ENCODE measurements at places on chromosomes 1 and 21. TPM values are rescaled to one million over a fixed set of nuclear protein-coding genes. Genes with fewer than 3 reads are reported as not detected.

GRCh38 chr1:9106286-9106685 lies 22.6 kb downstream of the GPR157 start:
- no peak for DNase-seq

DNA sequence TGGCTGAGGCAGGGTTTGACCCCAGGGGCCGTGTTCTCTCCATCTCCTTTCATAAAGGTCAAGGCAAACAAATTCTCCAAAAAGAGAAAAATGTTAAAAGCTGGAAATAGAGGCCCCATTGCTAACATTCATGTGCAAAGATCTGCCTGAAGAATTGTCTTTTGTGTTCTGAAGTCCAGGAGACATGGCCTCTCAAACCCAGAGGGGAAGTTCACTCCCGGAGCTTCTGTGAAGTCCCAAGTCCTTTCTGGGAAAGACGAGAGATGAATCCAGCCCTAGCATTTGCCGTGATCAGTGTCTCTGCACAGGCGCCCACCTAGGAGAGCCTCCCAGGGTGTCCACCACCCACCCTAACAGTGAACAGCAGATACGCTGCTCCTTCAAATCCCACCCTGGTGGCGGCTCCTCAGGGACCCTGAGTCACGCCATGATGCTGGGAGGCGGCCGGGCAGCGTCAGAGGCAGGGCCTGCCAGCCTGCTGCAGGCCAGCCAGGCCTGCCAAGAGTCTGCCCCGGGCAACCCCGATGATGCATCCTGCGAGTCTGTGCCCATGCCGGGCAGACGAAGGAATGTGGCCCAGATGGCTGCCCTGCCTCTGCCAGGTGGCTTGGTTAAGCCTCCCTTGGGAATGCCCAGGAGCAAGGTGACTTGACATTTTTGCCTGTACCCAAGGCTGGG lies 5.2 kb upstream of the C2CD2 start:
- DNase-seq = no peak

DNA sequence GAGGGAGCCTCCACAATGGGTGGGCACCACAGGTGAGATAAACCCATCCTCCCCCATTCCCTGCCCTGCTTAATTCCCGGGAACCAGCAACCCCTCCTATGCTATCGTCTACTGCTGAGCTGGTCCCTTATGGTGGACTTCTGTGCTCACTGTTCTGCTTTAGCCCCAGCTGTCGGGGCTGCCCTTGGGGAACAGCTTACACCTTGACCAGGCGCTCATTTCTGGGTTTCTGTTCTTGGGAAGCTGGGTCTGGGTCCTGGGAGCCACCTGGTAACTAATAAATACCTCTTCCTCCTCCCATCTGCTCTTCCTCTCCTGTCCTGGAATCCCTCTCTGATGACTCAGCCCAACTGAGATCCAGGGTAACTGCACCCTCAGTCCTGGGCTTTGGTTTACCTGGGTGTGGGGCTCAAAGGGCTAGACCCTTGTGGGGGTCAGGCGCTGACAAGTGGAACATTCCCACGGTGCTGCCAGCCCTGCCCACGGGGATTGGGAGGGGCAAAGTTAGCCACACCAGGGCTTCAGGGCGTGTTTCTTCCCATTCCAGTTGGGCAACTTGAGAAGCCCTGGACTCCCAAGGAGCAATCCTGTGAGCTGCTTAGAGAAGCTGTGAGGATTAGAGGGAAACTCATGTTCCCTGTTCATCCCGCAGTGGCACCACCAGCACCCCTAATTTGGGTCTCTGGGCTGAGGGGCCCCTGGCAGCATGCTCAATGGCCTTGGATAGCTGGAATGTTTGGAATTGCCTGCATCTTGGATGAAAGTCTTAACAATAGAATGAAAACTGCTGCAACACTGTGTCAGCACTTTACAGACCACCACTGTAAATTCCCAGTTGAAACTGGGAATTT lies 1.6 kb downstream of the PCAT6 start:
- DNase-seq = no peak

- DNase-seq = no peak
Measured at GRCh38 chr1:107559881-107560280, 405.1 kb downstream of the VAV3 start.

DNA sequence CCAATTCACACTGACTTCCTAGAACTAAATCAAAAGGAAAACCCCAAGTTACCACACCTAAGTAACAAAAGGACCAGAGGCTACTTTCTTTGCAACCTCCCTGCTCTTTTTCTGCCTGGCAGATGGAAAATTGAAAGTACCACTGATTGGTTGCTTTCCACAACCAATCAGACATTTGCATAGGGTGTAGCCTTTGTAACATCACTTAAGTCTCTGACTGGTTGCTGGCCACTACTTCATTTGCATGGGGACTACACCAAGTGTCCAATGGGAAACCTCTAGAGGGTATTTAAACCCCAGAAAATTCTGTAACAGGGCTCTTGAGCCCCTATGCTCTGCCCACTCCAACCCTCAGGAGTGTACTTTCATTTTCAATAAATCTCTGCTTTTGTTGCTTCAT lies 365.0 kb downstream of the LTN1 start:
- DNase-seq = no peak

DNA sequence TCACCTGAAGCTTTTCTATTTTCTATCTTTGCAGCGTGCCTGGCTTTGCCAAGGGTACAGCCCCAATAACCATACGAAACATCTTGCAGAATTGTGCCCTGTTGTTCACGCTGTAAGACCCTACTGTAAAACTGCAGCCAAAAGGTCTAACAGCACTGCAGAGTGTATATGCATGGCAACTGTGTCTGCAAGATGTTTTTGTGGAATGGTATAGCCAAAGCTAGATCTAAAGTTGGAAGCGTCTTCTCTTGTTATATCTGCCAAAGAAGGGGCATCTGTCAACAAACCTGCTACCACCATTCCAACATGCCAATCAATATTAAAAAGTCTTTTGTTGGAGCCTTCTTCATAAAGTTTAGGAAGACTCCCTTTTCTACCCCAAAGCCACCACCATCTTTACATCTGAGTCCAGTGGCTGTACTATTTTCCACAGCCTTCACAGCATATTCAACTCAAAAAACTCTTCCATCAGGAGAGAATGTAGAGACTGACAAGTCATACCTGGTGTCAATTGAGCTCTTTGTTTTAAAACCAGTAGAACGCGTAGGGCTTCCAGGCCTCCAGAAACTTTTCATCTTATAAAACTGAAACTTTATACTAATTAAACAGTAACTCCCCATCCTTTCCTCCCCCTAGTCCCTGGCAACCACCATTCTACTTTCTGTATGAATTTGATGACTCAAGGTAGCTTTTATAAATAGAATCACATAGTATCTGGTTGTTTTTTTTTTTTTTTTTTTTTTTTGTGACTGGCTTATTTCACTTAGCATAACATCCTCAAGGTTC lies 40.0 kb downstream of the ZSCAN20 start:
- DNase-seq = no peak

- no peak for DNase-seq
Measured at GRCh38 chr1:59924653-59925052, 1.9 kb downstream of the CYP2J2 start.

GRCh38 chr1:232477728-232478127 lies 152.2 kb downstream of the SIPA1L2 start:
- DNase-seq = no peak

- DNase-seq = no peak
Measured at GRCh38 chr1:207892764-207893163, 18.2 kb downstream of the CD34 start.

DNA sequence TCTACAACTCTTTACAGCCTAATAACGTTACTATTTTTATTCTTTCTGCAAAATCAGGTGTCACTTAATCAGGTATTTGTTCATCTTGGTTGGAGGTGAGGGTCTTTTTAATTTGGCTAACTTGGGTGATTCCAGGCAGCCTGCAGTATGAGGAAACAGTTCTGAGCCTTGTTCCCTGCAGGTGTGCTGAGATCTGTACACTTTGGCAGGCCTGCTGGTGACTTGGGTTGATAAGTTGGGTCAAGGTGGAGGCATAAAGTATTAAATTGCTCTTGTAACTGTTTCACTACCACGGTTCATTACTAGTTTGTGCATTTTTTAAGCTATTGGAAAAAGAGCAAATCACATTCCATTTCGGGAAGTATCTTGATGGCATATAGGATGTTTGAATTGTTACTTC lies 10.0 kb downstream of the MAP3K21 start:
- DNase-seq = no peak

DNA sequence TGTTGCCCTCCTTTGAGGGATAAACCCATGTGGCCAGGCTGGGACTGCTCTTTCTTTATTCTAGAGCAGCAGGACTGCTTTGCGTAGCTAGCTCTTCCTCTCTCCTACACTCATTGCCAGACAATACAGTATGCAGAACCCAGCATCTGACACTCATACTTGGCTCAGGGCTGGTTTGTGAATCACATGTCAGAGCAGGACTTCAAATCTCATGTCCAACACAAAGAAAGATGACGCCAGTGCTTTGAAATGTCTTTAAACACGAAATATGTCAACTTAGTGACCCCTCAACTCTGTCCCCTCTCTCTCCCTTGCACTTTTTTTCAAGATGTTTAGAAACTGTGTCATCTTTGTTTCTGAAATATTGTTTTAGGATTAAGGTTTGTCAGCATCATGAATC lies 135.0 kb downstream of the TGFB2 start:
- no peak for DNase-seq

- no peak for DNase-seq
Measured at GRCh38 chr1:21857142-21857839, 45.2 kb downstream of the LDLRAD2 start.

GRCh38 chr1:208213786-208214185 lies 30.4 kb downstream of the PLXNA2 start:
- DNase-seq = no peak

DNA sequence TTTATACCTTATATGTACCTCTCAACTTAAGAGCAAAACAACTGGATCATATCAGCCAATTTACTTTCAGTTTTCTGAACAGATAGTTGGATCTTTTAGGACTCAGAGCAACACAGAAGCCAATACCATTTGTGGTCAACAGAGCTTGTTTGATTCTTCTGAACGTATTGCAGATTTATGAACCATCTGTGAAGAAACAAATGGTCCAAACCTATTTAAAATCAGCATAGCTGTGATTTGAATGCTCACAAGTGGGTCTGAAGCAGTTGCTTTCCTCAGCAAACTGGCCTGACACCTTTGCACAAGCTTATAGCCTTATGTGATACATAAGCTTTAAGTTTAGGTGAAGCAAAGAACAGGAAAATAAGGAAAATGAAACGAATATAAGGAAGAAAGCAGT lies 147.6 kb downstream of the LRRIQ3 start:
- no peak for DNase-seq

DNA sequence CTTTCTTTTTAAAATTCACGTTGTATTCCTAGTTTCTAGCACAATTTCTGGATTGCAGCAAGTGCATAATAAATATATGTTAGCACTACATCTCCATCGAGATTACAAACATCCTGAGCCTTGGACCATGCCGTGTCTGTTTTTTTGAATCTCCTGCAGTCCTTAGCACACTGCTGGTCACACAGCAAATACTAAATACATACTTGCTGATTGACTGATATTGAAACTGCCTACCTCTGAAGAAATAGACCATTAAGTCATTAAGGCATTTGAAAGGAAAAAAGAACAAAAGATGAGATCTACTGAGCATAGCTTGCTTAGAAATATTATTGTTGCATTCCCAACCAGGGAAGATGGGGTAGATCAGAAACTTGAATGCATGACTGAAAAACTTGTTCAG lies 369.1 kb downstream of the PTBP2 start:
- DNase-seq = no peak

GRCh38 chr1:27517907-27518718 lies 28.1 kb upstream of the WASF2 start:
- no peak for DNase-seq

- DNase-seq = no peak
Measured at GRCh38 chr1:213448776-213449175, 397.7 kb downstream of the RPS6KC1 start.

DNA sequence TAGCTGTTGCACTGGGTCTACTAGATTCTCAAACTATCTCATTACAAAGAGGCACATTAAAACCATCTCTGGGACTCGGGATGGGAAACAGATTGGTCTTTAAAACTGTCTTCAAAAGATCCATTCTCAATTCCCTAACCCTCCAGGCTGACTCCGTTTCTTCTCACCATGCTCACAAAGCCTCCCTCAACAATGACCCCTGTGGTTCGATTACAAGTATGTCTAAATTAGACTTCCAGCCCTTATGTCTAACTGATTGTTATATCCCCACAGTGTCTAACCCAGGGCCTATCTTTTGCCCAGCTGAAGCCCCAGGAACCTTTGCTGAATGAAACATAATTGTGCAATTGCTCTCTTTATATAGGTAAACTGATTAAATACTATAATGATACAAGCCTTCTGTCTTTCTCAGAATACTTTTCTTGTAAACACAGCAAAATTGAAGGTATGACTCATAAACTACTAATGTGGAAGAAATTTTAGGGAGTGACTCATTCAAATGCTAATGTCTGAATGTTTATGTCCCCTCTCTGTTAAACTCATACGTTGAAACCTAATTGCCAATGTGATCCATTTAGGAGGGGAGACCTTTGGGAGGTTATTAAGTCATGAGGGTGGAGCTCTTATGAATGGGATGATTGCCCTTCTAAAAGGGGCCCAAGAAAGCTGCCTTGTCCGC lies 65.6 kb upstream of the DAB1 start:
- no peak for DNase-seq

- DNase-seq = no peak
Measured at GRCh38 chr1:179137617-179138255, 55.9 kb downstream of the TOR3A start.

GRCh38 chr1:86739648-86740509 lies 35.5 kb downstream of the SH3GLB1 start:
- DNase-seq = no peak

- DNase-seq = no peak
Measured at GRCh38 chr1:169214598-169214997, 108.1 kb downstream of the ATP1B1 start.

GRCh38 chr1:168057921-168058320 lies 78.8 kb downstream of the GPR161 start:
- no peak for DNase-seq

GRCh38 chr1:113041569-113042284 lies 31.3 kb upstream of the LRIG2 start:
- DNase-seq = no peak

GRCh38 chr1:1796466-1796865 lies 18.2 kb upstream of the NADK start:
- DNase-seq = no peak

DNA sequence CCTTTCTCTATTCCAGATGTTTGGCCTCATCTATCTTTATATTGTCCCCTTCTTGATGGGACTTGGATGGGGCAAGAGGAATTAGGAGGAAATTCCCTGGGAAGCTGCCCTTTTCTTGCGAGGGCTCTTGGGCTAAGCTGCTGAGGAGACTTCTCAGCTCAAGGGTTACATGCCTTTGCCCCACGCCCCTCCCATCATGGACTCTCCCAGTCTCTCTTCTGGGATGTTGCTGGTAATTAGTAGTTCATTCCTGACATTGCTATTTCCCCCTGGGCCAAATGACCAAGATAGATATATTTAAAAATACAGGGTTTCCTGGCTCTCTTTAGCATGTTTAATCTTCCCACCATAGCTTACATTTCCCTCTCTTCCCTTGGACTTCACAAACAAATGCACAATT lies 90.6 kb upstream of the RALGPS2 start:
- DNase-seq = no peak

GRCh38 chr1:39333296-39333695 lies 128.8 kb downstream of the MACF1 start:
- DNase-seq = no peak

CR1L gene
- not detected for total RNA-seq

TP73 gene
- 13.0 TPM for total RNA-seq

GBP1 gene
- total RNA-seq = not detected

RUNX3 gene
- 0.15 TPM for total RNA-seq

TPTE gene
- total RNA-seq = not detected

GRIK3 gene
- 60.1 TPM for total RNA-seq

MROH9 gene
- total RNA-seq = not detected

IL24 gene
- total RNA-seq = not detected

HSD3B2 gene
- not detected for total RNA-seq

WARS2 gene
- 7.9 TPM for total RNA-seq

GJC2 gene
- 3.0 TPM for total RNA-seq

AK4 gene
- total RNA-seq = 2.6 TPM
